NCI-H1436 treated with DMSO at 0.1 percent for 48 hours (cell line): ENCODE measurements at places on chromosomes 3 and 15.

GRCh38 chr15:62913246-62913645 lies 129.3 kb upstream of the TPM1 start:
- no peak for DNase-seq

- no peak for DNase-seq
These were observed 20.5 kb downstream of the WDR73 start for GRCh38 chr15:84633311-84634227.

DNA sequence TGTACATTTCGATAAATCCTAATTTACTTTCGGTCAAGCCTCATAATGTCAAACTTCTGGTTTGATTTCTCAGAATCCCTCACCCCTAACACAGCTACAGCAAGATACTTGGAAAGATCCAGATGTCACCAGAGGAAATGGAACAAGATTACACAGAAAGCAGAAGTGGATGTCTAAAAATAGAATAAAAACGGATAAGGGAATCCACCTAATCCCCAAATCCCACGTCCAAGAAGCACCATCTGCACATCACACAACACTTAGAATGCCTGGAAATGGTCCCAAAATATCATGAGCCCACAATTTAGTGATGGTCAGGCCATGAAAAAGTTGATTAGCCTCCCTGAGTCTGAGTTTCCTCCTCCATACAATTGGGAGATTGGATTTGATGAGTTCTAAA lies 61.7 kb downstream of the AGTR1 start:
- DNase-seq: no peak

GRCh38 chr3:98814817-98815420 lies 51.8 kb downstream of the ST3GAL6 start:
- DNase-seq: no peak

GRCh38 chr3:64203969-64204908 lies 21.0 kb downstream of the PRICKLE2 start:
- no peak for DNase-seq

DNA sequence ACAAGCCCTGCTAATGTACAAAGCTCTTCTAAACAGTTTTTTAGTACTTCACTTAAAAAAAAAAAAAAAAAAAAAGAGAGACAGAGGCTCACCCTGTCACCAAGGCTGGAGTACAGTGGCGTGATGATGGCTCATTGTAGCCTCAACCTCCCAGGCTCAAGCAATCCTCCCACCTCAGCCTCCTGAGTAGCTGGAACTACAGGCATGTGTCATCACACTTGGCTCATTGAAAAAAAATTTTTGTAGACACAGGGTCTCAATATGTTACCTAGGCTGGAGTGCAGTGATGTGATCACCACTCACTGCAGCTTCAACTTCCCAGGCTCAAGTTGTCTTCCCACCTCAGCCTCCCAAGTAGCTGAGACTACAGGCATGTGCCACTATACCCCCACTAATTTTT lies 47.6 kb upstream of the HEG1 start:
- no peak for DNase-seq

DNA sequence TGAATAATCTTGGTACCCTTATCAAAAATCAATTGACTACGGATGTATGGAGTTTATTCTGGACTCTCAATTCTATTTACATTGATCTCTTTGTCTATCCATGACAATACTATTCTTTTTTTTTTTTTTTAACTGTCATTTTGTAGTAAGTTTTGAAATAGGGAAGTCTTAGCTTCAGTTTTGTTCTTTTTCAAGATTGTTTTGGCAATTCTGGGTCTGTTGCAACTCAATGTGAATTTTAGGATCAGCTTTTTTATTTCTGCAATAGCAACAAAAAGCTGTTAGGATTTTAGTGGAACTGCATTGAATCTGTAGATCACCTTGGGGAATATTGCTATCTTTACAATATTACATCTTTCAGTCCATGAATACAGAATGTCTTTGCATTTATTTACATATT lies 21.4 kb downstream of the BTLA start:
- no peak for DNase-seq

DNA sequence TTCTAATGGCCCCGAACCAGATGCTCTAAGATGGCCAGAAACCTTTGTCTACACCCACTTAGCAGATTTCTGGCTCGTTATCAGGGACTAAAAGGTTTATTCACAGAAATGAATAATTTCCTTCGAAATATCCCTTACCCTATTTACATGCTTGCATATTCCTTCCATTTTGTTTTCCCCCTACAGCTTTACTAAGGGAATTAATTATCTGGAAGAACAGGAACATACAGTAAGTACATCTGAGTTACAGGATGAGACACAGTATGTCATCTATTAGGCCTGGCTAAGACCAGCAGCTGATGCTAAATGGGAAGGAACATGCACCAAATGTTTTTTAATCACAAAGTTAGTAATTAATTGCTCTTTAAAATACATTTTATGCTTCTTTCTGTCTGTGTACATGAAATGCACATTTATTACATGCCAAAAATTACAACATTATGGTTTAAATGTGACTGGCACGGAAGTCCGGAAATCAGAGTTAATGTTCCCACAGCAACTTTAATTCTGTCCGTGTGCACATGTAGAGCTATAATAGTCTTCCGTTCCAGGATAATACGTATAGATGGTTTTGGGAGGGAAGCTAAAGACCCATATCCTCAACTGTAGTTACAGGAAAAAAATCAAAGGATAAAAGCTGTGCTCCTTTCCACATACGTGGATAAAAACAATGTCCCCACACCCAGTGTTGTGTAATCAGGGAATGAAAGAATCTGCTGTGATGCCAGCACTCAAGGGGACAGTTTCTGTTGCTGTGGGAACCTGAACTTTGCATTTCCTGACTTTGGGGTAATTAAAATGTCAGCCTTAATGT lies 82.0 kb downstream of the TIGIT start:
- no peak for DNase-seq

DNA sequence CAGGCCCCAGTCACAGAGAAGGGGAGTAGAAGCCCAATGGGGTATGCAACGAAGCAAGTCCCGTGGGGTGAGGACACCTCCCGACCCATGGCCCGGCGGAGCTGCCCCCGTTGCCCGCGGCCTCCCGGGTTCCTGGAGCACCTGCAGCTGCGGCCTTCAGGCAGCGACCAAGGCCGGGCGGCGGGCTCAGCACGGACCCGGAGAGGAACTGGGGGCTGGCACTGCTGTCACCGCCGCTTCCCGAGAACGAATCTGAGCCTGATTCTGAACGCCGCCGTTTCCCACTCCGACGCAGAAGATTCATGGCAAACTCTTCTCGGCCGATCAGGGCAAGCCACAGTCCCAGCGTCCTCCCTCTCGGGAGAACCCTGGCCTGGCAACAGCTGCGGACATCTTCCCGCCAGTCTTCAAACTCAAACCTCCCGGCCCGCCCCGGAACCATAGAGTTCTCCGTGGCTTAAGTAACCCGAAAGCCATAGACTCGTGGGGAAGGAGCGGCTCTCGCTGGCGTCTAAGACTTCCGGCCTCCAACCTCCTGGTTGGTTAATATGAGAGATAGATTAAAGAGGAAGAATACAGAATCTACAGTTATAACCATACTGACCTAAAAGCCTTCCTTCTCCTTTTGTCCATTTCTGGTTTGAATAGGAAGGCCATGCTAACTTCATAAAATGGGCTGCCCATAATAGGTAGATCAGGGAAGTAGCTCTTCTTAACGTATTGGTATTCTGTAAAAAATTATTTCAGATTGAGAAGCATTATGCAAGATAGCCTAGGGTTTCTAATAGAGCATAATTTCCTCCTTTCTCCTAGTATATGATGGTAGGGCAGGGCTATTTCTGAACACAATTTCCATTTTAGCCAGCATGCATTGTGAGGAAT lies at the start of gene POLQ:
POLQ (minus strand) TSS at position 415 of the 882 bp plus-strand sequence; CDS start at position 304, 111 bp downstream.
- peak; percentile 86 for DNase-seq

GRCh38 chr3:67686069-67686468 lies 31.7 kb upstream of the SUCLG2 start:
- no peak for DNase-seq

GRCh38 chr3:195098741-195099525 lies 172.0 kb downstream of the XXYLT1 start:
- no peak for DNase-seq

GRCh38 chr3:184604039-184604601 lies 42.5 kb downstream of the EPHB3 start:
- DNase-seq: no peak

- DNase-seq: no peak
These were observed 21.7 kb downstream of the SEMA3G start for GRCh38 chr3:52423173-52423572.

GRCh38 chr15:61398310-61398709 lies 169.2 kb upstream of the RORA start:
- DNase-seq: no peak

DNA sequence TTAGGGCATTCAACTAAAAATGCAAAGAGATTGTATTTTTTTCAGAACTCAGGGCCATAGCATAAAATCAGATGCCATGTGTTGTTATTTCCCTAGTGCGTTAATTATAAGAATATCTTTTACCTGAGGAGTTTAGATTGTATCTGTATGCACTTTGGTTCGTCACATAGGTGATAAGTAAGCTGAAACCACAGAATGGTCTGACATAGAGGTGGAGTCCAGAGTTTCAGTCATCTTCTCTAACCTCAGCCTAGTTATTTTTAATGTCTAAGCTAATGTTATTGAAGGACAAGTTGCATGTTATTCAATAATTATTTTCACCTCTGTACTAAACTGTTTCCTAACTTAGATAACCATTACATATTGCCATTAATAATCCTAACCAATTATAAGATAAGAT lies 27.1 kb upstream of the CNTN4 start:
- DNase-seq: no peak

- DNase-seq: no peak
These were observed 36.7 kb downstream of the C2CD4A start for GRCh38 chr15:62103431-62103830.

DNA sequence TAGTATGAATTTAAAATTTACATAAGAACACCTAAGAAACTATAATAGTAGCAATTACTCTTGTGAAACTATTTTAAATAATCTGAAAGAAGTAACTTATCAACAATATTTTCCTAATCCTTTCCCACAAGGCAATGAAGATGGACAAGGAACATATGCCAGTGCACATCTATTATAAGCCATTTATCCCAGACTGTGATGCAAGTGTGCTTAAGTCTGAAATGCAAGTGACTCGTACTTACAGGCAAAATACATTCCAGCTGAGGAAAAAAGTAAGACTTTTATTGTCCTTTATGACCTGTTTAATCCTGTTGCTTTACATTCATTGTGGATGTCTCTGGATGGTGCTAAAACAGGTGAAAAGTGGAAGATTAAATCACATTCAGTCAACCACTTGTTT lies 709.4 kb downstream of the ZNF385D start:
- DNase-seq: no peak

- no peak for DNase-seq
These were observed 1412.6 kb downstream of the ZPLD1 start for GRCh38 chr3:103847081-103848062.

- DNase-seq: no peak
These were observed 45.7 kb upstream of the SKOR1 start for GRCh38 chr15:67779549-67780111.

DNA sequence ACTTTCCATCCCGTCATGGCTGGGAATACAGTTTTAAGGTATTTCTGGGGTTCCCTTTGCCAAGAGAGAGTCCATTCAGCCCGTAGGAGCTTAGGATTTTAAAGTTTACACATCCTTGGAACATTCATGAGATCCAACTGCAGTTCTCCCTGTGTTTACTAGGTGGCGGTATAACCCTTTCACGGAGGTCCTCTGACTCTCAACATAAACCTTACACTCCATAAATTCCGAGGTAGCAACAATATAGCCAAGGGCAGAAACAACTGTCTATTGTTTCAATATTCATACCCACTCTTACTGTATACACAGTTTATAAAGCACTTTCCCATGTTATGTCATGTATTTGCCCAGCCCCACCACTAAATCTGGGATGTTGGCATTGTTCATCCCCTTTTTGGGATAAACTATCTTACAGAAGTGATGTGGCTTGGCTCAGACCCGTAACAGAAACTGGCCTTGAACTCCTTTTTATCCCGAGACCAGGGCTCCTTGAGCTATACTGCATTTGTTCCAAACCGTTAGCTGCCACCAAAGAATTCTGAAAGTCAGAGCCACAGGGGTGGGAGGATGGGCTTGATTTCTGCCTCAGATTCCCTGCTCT lies 69.2 kb upstream of the COL6A5 start:
- peak; percentile 6 for DNase-seq

DNA sequence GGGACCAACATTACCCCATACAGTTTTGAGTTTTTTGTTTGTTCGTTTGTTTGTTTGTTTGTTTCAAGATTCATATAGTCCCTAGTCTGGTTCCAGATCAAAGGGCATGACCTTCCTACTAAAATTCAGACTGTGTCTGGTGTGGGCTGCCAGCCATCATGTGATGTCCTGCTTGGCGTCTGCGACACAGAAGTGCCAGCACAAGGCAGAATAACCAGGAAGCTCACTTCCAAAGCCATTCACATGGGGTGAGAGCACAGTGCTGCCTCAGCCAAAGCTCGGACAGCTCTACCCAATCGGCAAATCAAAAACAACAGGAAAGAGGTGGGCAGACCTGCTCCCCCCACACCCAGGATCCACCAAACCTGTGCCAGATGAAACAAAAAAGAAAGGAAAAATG lies 142.6 kb upstream of the THBS1 start:
- no peak for DNase-seq

GRCh38 chr15:69513986-69514385 lies 61.4 kb downstream of the RPLP1 start:
- no peak for DNase-seq
